Breast epithelium (tissue), 4 donors: ENCODE measurements at places on chromosomes 3 and 15. TPM values are rescaled to one million over a fixed set of nuclear protein-coding genes. Genes with fewer than 3 reads are reported as not detected.

HGD gene
- total RNA-seq: 5.1 TPM

GRCh38 chr3:5220193-5220592 lies 32.7 kb downstream of the EDEM1 start:
- no peak for DNase-seq

- peak; percentile 80 for DNase-seq
Measured at GRCh38 chr15:43105778-43106485, at the start of gene UBR1. UBR1 (minus strand) TSS chr15:43106038; CDS start chr15:43106022, 16 bp downstream.

DNA sequence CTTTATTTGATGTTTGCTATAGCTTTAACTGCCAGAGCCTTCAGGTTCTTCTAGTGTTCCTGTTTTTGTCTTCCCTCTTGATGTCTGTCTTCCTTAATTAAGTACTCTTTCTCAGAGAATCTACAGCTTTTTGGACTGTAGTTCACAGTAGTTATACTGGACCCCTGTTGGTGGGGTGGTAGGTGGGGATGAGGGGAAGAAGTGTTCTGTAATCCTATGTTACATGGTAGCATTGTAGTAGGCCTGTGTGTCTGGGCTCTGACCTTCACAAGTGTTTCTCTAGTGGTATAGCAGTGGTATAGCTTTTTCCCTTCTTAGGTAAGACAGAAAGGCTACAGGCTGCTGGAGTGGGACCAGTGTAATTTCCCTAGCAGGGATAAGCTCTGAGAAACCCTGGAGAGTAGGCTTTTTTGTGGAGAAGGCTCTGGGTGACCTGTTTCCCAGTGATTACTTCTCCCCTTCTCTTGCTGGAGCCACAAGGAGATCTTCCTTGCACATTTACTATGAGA lies 59.6 kb downstream of the CHRNA7 start:
- no peak for DNase-seq

DNA sequence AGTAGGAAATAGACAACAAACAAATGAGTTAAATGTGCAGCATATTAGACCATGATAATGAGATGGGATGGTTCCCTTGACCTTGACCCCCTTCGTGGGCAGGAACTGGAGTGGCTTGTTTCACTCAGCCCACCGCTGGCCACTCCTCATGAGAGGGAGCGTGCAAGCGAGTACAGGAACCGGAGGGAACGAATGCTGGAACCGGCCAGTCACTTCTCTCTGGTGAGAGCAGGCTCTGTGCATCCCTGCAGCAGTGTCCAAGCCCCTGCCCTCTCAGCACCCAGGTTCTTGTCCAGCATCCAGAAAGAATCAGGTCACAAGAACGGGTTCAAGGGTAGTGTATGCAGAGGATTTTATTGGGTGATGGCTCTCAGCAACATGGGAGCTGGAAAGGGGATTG lies 17.2 kb upstream of the IREB2 start:
- no peak for DNase-seq

DNA sequence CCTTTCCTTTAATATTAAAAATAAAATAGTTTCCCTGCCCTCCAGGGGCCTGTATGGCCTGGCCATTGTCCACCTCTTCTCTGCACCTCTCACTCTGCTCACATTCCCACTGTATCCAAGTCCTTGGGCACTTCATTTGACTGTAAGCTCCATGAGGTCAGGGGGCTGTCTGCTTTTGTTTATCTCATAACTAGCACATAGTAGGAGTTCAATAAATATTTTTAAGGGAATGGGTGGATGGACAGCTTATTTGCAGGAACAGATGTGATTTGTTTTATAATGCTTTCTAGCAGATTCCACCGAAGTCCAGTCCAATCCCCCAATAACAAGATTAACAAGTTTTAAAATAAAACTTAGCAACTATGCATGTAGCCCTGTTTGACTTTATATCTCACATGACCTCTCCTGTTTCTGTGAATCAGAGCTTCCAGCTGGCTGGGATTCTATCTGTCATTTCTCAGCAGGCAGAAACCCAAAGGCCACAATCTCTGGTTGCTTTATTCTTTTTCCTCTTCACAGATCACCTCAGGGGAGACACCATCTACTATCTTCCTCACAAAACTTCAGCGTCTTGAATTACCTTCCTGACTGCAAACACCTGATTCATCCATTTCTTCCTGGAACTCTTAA lies 123.0 kb upstream of the NR2F2 start:
- no peak for DNase-seq

- DNase-seq: no peak
Measured at GRCh38 chr3:128610451-128611070, 40.1 kb downstream of the RPN1 start.

- DNase-seq: peak; percentile 20
Measured at GRCh38 chr3:120498556-120499346, 48.0 kb upstream of the FSTL1 start.

IRAK2 gene
- total RNA-seq: 5.1 TPM

SERINC4 gene
- not detected for total RNA-seq

- peak; percentile 6 for DNase-seq
Measured at GRCh38 chr3:193728429-193729087, 135.6 kb downstream of the OPA1 start.

- no peak for DNase-seq
Measured at GRCh38 chr3:187247398-187247797, 44.1 kb downstream of the MASP1 start.

- DNase-seq: peak; percentile 79
Measured at GRCh38 chr15:90095521-90095959, 6.7 kb downstream of the IDH2 start.

DNA sequence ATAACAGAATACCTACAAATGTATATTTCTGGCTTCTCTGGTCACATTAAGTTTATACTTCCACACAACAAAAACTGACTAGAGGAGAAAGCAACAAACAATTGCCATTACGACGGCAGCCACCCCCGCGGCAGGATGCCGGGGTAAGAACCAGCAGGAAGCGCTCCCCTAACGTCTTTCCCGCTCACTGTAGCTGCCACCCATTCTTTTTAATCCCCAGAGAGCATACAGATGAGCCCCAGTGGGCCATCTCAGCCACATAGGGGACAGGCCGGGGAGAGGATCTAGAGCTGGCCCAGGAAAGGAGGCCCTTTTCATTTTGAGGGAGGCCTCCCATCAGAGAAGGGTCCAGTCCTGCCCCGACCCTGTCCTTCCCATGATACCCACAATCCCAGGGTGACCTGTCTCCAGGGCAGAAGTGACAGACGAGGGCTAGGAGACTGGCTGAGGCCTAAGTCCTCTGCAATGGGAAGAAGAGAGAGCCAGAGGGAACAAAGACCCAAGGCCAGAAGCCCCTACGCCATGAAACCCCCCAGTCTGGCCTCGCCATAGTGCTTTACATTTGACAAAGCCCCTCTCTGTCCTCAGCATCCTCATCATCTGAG lies 3.6 kb upstream of the CALML4 start:
- DNase-seq: no peak

MST1 gene
- total RNA-seq: 21.2 TPM

DNA sequence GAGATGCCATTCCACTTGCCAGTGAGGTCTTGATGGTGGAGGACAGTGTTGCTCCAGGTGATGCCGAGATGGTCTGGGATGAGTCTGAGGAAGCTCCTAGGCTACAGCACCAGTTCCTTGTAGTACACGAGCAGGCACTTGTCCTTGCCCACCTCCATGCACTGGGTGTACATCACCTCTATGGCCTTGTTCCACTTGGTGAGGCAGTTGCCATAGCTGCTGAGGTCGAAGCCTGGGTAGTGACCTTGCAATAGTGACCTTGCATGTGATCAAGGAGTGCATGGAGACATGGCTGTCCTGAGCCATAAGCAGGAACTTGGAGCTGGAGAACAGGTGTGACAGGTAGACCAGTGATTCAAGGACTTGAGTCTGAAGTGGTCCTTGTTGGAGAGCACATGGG lies 47.6 kb downstream of the CDIN1 start:
- DNase-seq: no peak

DNA sequence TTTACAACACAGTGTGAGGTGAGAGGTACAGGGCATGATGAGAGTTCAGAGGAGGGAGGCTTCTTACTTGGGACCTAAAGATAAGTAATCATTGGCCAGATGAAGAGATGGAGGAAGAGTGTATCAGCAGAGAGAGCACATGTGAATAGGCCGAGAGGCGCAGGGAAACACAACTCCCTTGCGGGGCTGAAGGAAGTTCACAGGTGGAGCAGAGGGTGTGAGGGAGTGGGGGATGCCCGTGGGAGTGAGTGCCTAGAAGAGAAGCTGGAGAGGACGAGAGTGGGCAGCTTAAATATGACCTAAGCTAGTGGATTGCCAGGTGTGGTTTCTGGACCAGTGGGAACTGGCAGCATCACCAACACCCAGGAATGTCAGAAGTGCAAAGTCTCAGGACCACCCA lies 98.2 kb upstream of the TBC1D5 start:
- DNase-seq: no peak

PCCB gene
- 24.9 TPM for total RNA-seq

UNC13C gene
- 2.9 TPM for total RNA-seq

DNA sequence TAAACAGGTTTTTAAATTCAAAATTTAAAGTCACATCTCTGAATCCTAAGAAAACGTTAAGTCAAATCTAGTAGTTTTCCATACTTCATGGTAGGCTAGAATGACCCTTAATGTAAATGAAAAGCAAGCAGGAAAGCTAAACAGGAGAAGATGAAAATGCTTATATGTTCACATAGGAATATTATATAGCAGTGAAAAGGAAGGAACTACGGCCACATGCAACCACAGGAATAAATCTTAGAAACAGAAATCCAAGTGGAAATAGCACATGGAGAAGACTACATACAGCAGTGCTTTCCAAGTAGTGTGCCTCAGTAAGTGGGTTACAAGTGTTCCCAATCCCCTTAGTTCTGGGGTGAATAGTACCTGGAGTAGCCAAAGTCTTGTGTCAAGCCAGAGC lies 296.2 kb downstream of the FHIT start:
- DNase-seq: no peak

IGDCC3 gene
- not detected for total RNA-seq

DNA sequence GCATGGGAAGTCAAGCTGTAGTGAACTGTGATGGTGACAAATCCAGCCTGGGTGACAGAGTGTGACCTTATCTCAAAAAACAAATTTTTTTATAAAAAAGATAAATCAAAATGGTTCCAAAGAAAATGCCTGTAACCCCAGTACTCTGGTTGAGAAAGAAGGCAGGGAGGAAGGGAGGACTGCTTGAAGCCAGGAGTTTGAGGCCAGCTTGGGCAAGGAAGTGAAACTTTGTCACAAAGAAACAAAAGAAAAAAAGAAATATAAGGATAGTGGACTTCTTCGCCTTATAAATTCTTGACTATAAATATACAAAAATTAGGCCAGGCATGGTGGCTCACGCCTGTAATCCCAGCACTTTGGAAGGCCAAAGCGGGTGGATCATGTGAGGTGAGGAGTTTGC lies 34.1 kb downstream of the SMARCC1 start:
- DNase-seq: no peak

- no peak for DNase-seq
Measured at GRCh38 chr3:55676643-55677042, 189.5 kb upstream of the WNT5A start.

CLDN11 gene
- 28.8 TPM for total RNA-seq

CLDN1 gene
- 2.9 TPM for total RNA-seq

UMPS gene
- 18.4 TPM for total RNA-seq

PRR20G gene
- total RNA-seq: not detected

GRCh38 chr3:187813198-187813597 lies 67.9 kb upstream of the BCL6 start:
- DNase-seq: no peak

DNA sequence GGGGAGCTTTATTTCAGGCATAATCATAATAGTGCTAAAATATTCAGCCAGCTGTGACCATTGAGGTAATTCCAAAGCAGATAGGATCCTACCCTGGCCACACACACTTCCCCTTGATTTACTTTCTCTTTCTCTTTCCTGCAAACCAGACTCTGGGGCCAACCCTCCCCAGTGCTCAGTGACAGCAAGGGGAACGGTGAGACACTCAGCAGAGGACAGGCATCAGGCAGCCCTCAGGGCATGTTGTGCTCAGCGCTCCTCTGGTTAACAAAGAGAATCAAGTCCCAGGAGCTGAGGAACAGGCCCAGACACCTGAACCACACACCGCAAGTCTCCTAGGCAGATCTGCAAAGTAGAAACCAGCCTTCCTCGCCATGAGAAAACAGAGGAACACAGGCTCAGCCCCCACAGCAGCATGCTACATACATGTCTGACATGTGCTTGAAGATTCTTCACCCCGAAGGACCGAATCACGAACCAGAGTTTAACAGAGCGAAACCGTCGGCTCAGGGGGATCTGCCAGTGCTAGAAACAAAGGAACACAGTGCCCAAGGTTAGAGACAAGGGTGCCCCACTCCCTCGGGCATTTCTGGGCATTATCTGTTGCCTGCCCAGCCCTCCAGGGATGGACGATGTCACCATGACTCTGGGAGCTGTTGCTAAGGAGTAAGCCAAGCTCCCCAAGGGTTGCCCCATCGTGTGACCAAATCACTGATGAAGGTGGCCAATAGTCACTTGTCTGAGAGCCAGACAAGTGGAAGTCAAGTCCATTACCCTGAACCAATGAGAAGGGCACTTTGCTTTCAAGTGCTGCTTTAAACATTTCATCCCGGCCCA lies 17.5 kb downstream of the HDC start:
- no peak for DNase-seq

DNA sequence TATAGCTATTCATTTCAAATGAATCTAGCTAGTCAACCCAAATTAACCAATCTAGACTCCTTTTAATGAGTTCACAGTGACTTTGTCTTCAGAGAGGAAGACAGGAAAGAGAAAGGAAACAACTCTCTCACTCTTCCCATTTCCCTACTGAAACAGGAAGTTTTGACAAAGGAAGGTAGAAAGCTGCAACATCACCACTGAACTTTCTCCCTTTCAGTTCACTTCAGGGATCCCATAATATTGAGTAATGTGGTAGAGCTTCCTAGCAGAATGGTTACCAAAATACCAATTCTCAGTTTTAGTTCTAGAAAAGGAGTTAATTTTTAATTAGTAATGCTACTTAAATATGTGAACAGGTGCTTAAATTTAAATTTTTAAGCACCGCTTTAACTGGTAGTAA lies 7.5 kb downstream of the VPS13C start:
- no peak for DNase-seq

GRCh38 chr3:195911041-195911945 lies 2.9 kb upstream of the TNK2 start:
- peak; percentile 34 for DNase-seq

GRCh38 chr15:101346928-101347327 lies 51.9 kb upstream of the SNRPA1 start:
- DNase-seq: no peak

- no peak for DNase-seq
Measured at GRCh38 chr3:72950801-72951200, 45.8 kb upstream of the PPP4R2 start.

- DNase-seq: peak; percentile 60
Measured at GRCh38 chr3:106457281-106458180, 588.7 kb upstream of the CBLB start.
